Activated CD4-positive, alpha-beta T cell treated with anti-CD3 and anti-CD28 coated beads, Interleukin-10, Interleukin-2, amounts not matched to agents 100 ng/mL and 50 ng/mL, durations not matched to agents 16 hours and 8 hours (primary cell): ENCODE measurements at places on chromosomes 12 and 14.

DNA sequence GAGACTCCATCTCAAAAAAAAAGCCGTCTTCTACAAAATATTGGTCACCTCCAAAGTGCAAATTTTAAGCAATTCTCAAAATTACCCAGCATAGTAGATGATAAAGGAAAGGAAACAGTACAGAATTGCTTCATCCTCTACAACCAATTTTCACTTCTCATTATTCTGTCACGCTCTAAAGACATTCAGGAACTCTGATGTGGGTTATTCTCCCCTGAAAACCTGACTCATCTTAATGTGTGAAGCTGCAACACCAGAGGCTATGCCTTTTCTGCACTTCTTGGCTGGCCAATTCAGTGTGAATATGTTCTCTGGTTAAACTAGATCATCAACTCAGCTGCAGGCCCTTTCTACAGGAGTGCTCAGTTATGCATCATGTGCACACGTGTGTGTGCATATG is 11.0 kb downstream of the PTGER2 start:
- peak; percentile 90 for DNase-seq

DNA sequence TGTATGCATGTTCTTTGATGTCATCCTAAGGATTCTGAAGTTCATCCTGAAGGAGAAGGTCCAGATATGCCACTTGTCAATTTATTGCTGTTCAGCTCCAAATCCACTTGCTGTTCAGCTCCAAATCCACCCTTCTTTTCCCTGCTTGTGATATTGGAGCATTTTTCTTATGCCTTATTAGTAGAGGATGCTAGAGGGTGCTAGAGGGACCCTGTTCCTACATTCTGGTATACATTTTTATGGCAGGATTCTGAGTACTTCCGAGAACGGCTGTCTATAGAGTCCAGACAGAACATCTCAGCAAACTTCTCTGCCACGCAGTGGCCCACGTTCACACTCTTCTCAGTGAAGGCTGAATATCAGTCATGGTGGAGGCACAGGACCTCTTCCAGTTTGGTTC is 406.7 kb downstream of the NOVA1 start:
- no peak for DNase-seq

GRCh38 chr12:122197612-122197966 is 5.9 kb upstream of the B3GNT4 start:
- DNase-seq: no peak

DNA sequence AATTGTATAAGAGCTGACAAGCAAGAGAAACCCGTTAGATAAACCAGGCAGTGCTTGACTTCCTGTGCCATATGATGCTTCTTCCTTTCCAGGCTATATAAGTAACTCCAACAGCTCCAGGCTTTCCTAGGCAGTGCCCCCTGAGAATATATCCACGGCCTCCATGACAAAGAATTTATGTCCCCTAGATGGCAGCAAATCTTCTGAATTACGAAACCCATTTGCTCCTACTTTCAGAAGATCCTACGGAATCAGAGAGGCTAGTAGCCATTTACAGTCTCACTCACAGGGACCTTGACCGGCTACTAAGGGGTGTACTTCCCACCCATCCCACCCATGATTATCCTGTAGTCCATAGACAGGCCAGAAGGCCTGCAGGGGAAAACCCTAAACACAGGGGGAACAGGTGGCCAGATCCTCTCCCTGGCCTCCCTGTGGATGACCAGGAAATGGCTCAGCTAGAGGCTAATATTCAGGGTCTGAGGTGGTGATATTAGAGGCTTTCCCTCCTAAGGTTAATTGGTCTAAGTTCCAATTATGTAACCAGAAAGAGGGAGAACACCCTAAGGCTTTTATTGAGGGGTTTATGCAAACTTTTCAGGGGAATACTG is 77.2 kb upstream of the DCD start:
- no peak for DNase-seq

DNA sequence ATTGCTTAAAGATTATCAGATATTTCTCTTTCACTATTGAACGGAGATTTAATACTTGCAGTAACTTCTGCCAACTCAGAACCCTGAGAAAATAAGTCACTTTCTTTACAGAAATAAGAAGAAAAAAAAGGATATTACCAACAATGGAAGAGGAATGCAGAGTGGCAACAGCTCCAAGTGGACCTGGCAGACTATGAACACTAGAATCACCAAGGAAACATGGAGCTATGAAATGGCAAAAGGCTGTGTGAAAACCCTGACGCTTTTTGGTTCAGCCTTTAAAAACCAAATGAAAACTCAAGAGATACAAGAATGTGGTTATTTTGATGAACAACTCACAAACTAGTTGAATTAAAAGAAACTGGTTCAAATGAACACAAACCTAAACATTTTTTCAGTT is 17.7 kb downstream of the DTD2 start:
- DNase-seq: no peak

- peak; percentile 61 for DNase-seq
Observed at GRCh38 chr12:27652174-27652763, 44.0 kb upstream of the REP15 start.

GRCh38 chr14:105987563-105987962 is 461.2 kb downstream of the TMEM121 start:
- no peak for DNase-seq

- DNase-seq: peak; percentile 15
Observed at GRCh38 chr12:52837413-52837741, 3.3 kb upstream of the KRT79 start.

DNA sequence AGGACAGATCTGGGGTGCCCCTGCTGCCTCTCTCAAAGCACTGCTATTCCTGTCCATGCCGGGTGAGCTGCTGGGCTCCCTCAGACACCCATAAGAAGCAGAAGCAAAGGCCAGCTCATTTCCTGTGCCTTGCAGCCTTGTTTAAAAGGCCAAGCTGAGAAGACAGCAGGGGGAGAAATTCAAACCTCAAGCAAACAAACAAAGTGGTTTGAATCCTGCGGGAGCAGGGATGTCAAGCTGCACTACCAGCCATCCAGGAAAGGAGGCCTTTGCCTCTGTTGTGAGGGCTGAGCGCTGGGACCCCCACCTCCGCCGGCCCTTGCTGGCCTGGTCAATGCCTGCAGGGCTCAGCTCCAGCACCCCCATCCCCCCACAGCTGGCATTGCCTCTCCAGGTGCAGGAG is 176.5 kb downstream of the PIWIL1 start:
- DNase-seq: no peak

GRCh38 chr12:132484183-132484890 is 5.6 kb upstream of the FBRSL1 start:
- no peak for DNase-seq

DNA sequence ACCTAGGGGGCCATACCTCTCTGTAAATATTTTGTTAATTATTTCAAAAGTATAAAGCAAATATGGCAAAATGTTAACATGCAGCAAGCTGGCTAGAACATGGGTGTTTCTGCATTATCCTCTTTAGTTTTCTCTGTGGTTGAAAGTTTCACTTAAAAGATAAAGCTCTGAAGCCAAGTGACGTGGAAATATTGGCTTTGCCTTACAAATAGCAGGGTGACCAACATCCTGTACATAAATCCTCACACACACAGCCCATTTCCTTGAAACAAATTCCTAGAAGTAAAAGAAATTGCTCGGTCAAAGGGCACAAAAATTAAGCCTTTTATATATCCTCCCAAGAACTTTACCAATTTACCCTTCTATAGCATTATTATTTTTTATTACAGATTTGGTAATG is 10.6 kb upstream of the VWF start:
- DNase-seq: no peak

- peak; percentile 65 for DNase-seq
Observed at GRCh38 chr12:80040075-80040738, 59.1 kb upstream of the OTOGL start.

GRCh38 chr14:74506411-74506851 is 12.9 kb downstream of the ISCA2 start:
- DNase-seq: no peak

GRCh38 chr12:79331870-79332269 is 358.9 kb downstream of the PAWR start:
- no peak for DNase-seq

DNA sequence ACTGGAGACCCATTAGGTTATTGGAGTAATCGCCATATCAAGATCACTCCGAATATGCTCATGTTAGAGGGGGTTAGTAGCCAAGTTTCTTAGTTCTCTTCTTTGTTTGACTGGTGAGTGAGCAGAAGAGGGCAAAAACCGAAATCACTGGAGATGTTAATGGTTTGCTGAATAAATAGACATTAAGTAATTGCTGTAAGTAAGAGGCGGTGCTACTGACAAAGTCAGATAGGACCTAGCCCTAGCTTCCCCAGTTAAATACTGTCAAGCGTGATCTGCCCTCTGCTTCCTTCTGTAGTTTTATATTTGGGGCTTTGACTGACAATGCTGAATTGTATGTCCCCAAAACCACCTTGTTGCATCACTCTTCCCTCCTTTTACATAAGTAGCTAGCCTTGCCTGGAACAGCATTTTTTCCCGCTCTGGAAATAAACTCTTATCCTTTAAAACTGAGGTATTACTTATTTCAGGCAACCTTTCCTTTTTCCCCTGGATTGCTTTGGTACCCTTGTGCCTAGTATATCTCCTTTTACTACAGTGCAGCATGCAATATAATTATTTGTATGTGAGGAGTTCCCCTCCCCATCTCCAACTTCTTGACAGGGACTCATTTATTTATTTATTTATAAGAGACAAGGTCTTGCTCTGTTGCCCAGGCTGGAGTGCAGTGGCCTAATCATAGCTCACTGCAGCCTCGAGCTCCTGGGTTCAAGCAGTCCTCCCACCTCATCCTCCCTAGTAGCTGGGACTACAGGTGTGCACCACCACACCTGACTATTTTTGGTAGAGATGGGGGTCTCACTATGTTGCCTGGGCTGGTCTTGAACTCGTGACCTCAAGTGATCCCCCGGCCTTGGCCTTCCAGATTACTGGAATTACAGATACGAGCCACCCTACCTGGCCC is 1.4 kb downstream of the SNRPF start:
- no peak for DNase-seq

DNA sequence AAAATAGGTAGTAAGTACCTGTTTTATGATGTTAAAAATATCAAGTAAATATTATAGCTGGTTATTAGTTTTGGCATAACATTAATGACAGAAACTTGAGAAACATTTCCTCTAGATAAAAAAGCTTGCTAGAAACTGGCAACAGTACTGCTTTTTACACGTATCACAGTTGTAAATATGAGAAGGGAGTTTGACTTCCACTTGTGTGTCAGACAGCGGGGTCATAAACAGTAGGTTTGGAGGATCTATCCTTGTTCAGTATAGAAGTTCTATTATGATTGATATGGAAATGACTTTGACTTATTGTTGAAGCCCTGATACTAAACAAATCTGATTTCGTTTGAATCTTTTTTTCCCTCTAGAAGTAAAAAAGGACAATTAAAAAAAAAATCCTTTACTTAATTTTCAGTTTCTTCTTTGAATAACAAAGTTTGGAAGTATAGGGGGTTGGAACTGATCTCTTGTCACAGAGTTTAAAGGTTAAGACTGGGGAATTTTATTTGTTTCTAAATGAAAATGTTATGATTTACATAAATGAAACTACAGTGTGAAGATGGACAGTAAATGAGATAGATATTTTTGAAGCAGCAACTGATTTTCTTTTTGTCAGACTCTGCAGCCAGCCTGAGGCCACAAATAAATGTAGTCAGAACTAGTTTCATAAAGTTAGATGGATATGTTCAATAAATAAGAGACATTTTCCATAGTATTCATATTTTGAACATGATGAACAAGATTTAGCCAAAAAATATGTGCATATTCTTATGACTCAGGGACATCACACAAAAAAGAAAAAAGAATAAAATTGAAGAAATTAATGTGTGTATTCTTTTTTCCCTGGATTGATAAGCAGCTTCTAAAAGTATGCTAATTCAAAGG is 50.1 kb downstream of the WNK1 start:
- no peak for DNase-seq

- no peak for DNase-seq
Observed at GRCh38 chr14:87756661-87757060, 236.3 kb downstream of the GALC start.

GRCh38 chr14:68736471-68736871 is 56.4 kb downstream of the ZFP36L1 start:
- DNase-seq: no peak

DNA sequence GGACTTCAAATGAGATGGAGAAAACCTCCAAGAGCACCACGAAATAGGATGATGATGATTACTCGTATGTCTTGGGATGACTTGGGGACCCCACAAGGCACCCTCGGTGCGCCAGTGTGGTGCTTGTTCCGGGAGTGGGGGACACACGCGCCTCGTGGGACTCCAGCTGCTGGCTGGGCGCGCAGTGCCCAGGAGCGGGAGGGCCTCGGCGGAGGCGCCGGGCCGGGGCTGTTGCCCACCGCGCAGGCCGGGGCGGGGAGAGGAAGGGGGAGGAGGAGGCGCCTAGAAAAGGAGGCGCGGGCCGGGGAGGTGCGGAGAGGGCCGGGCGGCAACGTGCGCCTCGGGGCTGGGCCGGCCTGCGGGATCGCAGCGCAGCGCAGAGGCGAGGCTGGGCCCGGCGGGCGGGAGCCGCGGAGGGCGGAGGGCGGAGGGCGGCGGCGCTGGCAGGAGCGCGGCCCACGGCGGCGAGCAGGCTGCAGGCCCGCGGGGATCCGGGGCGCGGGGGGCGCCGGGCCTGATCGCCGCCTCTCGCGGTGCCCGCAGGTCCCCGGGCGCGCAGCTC is at the start of gene RFLNA:
TSS of gene RFLNA (plus strand) at position 314 of the 562 bp plus-strand sequence. CDS start 337 bp downstream, outside the sequence.
- DNase-seq: no peak

DNA sequence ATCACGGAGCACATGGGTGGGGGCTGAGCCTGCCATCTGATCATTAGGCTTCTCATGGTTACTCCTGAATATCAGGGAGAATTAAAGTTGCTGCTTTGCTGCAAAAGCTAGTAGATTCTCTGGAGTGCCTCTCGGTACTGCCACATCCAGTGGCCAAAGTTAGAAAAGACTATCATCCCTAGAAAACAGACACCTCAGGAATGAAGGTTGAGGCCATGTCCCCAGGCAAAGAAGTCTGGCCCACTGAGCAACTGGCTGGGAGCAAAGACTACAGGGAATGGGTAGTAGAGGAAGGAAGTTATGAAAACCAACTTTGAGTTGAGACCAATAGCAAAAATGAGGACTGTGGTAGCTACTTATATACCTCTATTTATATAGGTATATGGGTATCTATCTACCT is 258.7 kb downstream of the EFCAB11 start:
- no peak for DNase-seq

GRCh38 chr12:63066782-63067181 is 84.2 kb downstream of the AVPR1A start:
- DNase-seq: no peak

- no peak for DNase-seq
Observed at GRCh38 chr12:59131462-59131861, 211.2 kb upstream of the LRIG3 start.

DNA sequence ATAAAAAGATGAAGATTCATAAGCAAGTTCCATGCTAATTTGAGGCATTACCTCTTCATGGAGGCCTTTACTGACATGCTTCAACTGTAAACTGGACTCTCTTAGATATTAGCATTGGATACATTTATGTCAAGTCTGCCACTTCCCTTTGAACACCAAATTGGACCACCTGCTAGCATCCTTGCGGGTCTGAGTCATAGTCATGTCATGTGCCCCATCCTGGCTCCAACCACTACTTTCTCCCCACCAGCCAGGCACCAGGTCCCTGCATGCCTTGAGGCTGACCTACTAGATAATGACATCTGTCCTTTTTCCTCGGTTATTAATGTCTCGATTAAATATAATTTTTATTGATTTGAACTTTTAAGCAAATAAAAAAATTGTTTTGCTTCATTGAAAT is 32.9 kb upstream of the EEA1 start:
- DNase-seq: no peak
